ENCODE measurements at places on chromosomes 12 and 14.

- no peak for DNase-seq
Measured at GRCh38 chr12:67327466-67327865, 58.3 kb downstream of the CAND1 start.

DNA sequence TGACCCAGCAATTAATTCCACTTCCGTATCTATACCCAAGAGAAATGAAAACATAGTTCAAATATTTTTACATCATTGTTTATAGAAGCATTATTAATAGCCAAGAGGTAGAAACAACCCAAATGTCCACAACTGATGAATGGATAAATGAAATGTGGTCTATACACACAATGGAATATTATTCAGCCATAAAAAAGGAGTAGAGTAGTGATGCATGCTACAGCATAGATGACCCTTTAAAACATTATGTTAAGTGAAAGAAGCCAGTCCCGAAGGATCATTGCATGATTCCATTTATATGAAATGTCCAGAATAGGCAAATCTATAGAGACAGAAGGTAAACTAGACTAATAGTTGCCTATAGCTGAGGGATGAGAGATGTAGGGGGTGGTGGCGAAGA, 29.3 kb downstream of the TGFB3 start:
- DNase-seq, result no peak

- no peak for DNase-seq
Measured at GRCh38 chr12:1766110-1766509, 54.3 kb upstream of the LRTM2 start.

DNA sequence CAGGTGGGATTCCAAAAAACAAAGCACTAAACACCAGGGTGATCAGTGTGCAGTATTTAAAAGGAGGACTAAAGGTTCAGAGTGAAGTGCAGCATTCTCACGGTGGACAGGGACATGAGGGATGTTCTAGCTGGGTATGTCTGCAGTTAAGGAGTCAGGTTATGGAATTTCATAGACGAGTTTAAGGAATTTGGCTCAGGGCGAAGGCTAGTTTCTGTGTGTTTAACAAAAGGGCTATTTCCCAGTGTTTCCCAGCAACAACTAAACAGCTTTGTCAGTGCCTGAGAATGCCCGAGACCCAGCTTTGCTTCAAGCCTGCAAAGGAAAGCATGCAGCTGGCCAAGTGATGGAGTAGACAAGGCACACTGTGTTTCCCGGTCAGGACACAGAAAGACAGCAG, 7.0 kb downstream of the KRT1 start:
- no peak for DNase-seq

DNA sequence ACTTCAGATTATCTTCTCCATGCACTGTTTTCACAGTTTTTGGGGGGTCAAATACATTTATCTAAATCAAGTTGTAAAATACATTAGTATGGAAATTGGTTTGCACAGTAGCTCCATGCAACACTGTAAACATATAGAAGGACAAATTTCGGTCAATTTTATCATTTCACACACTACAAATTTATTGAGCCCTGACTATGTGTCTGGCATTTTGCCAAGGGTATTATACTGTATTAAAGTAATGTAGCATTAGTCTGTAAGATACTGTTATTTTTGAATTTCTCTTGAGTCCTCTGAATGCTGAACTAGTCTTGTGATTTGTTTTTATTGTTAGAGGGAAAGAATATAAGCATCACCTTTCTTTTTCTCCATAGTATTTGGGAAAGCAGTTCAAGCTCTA, 1.3 kb downstream of the RAD9B start:
- no peak for DNase-seq

GRCh38 chr12:68825569-68826217, 17.7 kb downstream of the MDM2 start:
- DNase-seq, result no peak

GRCh38 chr14:101521978-101522377, 39.3 kb upstream of the DIO3 start:
- no peak for DNase-seq

- DNase-seq, result no peak
Measured at GRCh38 chr12:49331380-49332222, 5.4 kb downstream of the C1QL4 start.

DNA sequence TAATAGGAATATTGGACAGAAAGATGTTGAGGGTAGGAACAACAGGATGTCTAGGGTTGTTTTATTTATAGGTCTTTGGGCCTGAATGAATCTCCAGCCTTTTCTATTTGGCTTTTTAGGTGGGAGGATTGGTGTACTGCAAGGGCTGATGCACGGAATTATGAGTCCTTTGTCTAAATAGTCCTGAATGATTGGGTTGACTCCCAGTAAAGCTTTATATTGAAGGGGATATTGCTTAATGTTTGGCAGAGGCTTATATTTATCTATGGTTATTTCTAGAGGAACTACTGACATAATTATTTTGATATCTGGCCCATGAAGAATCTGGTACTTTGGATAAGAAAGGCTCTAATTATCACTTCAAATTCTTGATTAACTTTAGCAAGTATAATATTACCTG, 253.6 kb upstream of the AVPR1A start:
- DNase-seq, result no peak

DNA sequence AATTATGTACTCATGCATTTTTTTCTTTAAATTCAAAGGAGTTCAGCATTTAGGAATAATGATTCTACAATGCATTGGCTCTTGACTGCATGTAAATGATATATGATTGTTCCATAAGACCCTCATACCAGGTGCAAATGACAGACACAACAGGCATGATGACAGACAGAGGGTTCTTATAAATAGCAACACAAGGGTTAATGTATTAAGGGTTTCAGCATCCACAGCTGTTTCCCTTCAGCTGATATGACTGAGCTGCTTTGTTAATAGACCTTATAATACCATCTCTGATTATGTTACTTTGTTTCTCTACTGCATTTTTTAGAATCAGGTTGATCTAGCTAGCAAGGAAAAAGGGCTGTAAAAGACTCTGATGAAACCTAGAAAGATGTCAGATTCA, 90.8 kb upstream of the TMTC2 start:
- DNase-seq, result no peak

- DNase-seq, result no peak
Measured at GRCh38 chr14:70188659-70189455, at the start of gene SLC8A3. Gene SLC8A3 (minus strand): TSS chr14:70188951. CDS start chr14:70168422, 20,529 bp downstream.

DNA sequence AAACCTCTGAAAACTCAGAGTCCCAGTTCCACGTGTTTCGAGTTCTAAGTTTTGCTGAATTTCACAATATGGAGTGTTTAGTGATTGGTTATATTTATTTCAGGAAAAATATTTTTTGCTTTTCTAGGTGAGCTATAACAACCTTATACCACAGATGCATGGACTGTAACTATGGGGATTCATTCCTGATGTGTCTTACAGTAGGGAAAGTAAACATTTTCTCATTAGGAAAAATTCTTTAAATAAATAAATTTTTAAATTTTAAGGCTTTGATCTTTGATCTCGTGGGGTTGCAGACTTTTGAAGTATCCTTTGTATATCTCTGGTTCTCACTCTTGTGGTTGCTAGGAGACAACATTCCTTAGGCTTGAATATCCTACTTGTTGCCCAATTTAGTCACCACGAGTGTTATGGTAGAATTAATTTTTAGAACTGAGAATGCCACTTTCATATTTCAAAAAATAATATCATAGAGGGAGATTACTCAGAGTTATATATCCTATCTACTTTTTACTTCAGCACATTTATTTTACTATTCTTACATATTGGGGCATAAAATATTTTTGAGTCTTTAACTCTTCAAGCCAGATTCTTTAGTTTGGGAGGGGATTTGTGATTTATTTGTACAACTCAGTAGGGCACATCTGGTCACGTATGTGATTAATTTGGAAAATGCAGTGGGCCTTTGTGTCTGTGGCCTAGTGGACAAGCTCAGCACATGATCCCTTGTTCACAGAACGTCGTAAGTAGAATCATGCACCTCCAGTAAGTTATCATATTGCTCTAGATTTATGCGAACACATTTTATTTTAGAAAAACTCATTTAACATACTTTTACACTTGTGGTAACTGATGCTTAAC, 224.0 kb downstream of the TTC6 start:
- DNase-seq, result no peak

- no peak for DNase-seq
Measured at GRCh38 chr12:116436561-116437249, 122.5 kb upstream of the MAP1LC3B2 start.

All from cortex of kidney (tissue), 1 donor.